Kidney epithelial cell (primary cell): ENCODE measurements at places on chromosomes 1 and 21. TPM values are rescaled to one million over a fixed set of nuclear protein-coding genes. Genes with fewer than 3 reads are reported as not detected.

The ZNF593 gene
- total RNA-seq = 53.0 and 73.8 TPM in 2 replicates

The PKLR gene
- not detected in 2 replicates for total RNA-seq

The CASZ1 gene
- total RNA-seq = 19.1 and 28.2 TPM in 2 replicates

DNA sequence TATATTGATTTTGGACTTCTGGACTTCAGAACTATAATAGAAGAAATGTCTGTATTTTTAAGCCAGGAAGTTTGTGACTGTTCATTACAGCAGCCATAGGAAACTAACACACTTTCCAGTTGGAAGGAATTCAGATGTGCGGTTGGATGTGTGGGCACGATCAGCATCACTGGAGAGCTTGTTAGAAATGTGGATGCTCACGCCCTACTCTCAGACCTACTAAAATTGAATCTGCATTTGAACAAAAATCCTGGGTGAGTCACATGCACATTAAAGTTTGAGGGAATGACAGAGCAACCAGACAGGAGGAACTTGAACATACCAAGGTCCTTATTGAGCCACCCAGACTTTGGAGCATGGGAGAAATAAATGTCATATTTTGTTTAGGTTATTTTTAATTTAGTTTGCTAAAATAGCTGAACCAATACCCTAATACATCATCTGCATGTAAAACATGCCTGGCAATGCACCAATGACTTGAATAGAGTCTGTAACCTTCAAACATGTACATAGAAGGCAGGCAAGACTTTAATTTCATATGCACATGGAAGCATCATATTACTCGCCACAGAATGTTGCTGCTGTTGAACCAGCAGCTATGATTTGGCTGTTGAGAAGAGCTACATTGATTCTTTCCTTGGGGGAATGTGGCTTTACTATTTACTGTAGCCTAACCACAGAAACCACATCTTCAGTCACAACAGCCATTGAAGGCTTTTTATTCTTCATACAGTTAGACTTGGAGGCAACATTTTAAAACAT lies 346.2 kb downstream of the BARHL2 start:
- no peak for DNase-seq

- no peak for DNase-seq
Measured at GRCh38 chr1:202145068-202145743, 669 bp upstream of the ARL8A start.

- no peak for DNase-seq
Measured at GRCh38 chr1:55064861-55065263, 25.5 kb downstream of the PCSK9 start.

- no peak for DNase-seq
Measured at GRCh38 chr1:21874778-21875547, 62.1 kb downstream of the HSPG2 start.

- DNase-seq = no peak
Measured at GRCh38 chr1:181087400-181087901, 1.0 kb upstream of the IER5 start.

DNA sequence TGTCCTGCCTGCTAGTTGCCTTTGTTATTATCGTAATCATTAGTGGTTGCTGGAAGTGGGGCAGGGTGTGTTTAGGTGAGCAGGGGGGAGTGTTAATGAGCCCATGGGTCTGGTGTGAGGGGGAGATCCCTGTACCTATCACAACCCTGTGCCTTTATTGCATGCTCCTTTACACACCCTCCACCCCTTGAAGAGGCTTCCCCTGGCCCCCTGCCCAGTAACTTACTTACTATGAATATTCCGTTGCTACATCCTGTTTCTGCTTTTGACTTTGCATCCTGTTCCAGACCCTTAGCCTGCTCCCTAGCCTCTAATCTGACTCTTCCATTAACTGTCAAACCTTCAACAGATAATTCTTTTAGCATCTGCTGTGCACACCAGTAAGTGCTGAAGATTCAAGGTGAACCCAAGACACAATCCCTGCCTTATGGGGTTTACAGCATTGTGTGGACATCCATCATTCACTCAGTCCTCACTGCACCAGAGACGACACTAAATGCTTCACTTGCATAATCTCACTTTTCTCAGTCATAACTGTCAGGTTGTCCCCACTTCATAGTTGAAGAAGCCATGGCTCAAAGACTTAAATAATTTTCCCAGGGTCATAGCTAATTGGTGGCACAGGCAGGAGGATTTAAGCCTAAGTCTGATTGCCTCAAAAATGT lies 47.9 kb downstream of the CDC7 start:
- no peak for DNase-seq

DNA sequence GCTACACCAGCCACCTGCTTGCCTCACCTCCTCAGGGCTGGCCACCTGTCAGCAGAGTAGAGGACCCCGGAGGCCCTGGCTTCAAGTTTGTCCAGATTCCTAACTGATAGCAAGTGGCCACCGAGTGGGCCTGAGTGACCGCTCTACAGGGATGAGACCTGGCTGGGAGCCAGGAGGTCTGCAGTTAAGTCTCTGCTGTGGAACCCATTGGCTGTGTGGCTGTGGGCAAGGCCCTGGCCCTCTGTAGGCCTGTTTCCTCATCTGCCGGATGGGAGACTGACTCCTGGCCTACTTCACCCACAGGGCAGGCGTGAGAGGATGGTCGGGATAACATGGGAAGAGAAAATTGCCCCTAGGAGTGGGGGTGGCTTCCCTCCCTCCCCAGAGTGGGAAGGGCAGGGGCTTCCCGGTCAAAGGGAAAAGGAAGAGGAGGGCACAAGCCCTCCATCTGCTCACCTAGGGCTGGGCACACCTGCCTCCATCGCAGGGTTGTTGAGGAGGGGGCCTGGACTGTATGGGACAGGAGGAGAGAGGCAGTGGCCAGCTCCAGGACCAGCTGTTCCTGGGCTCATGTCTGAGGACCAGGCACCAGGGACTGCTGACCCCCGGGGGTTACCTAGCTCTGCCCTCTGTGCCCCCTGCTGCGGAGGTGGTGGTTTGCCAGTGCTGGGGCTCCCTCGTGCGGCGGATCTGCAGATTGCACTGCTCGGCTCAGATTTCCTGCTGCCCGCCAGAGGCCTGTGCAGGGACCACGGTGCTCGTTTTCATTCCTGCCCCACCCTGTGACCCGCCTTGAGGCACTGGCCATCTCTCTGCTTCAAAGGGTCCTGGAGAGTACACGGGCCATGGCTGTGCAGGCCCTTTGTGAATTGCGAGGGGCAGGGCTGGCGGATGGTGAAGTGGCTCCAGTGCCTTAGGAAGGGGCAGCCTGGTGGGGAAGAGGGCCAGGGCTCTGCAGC lies 9.1 kb upstream of the MTFR1L start:
- no peak for DNase-seq

DNA sequence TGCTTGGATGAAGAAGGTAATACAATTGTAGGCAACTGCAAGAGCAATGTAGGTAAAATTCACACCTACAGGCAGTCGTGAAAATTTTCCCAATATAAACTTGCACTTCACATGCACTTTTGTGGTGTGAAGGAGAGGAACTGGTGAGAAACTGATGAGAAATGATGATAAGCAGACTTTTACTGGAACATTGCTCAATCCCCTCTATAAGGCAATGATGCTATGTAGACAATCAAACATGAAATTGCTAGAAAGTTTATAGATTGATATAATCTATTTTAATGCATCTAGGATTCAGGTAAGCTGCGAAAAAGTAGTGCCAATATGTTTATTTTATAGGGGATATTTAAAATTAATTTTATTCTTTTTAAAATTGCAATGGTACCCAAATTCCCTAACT lies 802.2 kb downstream of the KCNT2 start:
- no peak for DNase-seq

DNA sequence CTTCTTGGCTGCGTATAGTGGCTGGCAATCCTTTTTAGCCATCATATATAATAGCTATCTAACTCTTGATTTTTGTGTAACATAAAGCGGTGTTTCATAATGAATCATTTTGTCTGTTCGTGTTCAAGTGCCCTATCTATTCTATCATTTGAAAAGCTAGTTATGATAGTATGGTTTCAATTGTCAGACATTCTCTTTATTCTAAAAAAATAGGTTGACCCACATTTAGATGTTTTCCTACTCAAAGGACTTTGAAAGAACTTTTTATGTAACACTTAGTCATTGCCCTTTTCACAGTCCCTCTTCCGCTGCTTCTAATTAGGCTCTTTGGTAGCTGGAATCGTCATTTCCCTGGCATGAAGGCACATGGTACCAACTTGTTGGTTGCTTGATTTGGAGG lies 272.2 kb upstream of the B3GALT2 start:
- DNase-seq = no peak

DNA sequence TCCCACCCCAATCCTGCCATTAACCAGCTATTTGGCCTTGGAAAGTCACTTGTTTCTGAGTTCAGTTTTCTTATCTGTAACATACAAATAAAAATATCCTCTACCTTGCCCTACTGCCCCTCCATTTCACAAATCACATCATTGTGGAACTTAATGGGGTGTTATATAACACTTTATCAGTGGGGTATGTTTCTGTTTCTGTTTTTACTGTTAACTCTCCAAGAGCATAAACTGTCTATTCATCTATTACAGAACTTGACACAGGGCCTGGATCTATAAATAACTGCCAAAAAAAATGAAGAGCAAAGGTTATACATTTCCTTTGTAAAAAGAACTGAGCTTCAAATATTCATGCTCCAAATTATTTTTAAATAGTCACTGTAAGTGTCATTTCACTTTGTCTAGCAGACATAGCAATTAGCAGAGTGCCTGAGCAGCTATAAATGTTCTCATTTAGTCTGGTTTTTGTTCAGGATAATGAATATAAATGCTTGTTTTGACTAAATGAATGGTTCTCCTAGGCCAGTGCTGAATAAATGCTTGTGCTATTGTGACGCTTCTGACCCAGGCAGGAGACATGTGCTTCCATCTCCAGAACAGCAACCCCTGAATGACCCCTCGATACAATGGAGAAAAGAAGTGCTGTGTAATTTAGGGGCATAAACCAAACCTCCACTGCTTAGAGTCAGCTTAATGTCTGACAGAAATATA lies 7.4 kb downstream of the PIGM start:
- no peak for DNase-seq

DNA sequence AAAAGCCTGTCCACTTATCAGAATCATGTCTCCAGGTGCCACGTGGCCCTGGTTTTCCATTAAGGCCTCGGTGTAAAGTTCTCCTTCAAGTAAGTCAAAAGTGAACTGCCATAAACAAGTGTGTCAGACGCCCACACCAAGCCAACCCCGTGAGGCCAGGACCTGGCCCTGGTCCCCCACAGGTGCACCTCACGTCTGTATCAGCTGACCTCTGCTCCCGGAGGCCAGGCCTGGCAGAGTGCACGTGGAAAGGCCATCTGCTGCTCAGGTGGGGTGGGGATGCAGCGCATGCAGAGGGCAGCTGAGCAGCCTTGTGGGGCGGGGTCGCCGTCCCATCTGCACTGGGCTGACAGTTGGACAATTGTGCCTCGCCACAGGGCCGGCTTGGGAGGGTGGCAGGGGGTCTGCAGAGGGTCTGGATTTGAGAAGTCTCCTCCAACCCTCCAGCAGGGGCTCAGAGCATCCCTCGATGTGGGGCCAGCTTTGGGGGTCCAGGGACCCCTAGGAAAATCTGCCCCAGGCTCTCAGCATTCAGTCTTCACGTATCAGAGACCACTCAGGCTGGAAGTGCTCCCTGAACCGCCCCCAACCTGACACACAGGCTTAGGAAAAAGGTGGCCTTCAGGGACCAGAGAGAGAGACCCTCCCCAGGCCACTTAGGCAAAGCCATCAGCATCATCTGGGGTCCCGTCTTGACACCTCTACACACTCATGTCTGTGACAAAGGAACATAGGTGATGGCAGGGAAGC lies 3.0 kb downstream of the SLC19A1 start:
- DNase-seq = no peak

DNA sequence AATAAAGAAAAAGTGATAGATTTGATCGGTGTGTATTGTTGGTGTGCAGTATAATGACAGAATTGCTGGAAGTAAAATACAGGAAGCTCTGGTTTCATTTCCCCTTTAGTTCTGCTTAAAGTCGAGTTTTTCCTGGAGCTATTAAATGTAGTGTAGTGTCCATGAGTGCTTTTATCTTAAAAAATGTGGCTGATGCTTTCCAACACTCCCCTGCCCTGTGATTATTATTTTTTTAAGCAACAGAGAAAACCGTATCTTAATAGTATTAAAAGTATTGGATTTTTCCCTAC lies 1.1 kb downstream of the LGALS8 start:
- DNase-seq = no peak

GRCh38 chr1:157723157-157723556 lies 22.6 kb upstream of the FCRL3 start:
- DNase-seq = no peak

DNA sequence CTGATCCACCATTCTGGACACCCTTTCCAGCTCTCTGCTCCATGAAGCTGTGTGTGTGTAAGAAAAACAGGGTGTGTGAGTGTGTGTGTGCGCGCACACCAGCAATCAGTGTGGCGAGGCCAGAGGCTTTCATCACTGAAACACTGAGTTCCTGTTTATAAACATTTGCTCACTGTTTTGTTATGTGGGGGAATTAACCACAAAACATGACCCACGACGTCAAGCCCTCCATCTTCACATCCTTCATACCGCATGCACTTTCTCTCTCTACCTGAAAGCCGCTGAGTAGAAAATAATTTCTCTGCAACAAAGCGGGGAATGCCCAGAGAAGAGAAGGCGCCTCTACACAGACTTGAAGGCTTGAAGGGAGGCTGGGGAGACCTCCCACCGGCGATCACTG lies 148.9 kb upstream of the IRF2BP2 start:
- no peak for DNase-seq

DNA sequence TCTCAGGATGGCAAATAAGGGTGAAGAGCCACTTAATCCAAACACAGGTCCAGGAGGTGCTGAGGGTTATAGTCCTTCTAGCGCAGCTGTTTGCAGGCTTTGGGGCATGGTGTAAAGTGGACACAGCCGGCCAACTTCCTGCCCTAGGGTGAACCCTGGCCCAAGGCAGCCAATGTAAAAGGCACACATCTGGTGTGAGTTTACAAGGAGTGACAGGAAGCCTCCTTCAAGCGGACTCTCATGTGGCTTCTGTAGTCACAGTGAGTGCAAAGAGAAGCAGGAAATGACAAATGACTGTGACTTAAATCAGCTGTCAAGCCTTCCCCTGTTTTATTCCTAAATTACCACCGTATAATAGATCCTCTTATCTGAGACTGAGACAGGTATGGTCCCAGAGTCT lies 213.0 kb downstream of the CRB1 start:
- no peak for DNase-seq

GRCh38 chr1:88421997-88422396 lies 262.1 kb upstream of the PKN2 start:
- no peak for DNase-seq

GRCh38 chr1:89260042-89260441 lies 12.6 kb downstream of the GBP5 start:
- DNase-seq = no peak

DNA sequence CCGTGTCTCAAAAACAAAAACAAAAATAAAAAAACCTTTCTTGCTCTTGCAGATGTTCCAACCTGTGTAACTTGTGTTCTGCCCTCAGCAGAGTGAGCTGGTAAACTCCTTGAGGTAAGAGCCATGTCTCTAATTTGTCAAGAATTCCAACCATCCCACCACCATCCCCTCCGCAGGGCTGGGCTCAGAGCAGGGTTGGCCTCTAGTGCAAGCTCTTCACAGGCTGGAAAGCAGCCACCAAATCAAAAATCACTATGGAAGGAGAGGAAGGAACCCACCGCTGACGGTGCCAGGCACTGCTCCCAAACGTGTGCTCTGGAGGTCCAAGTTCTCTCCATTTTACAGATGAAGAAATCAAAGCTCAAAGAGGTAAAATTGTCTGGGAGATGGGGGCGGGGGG lies 9.4 kb downstream of the PLEKHA6 start:
- DNase-seq = no peak
